Activated T-helper 1 cell treated with Interleukin-2 at 50 U/mL for 16 hours (primary cell): ENCODE measurements at places on chromosomes 3 and 15.

- DNase-seq = no peak
These were observed 8.0 kb downstream of the BCL2L10 start for GRCh38 chr15:52104532-52105004.

- DNase-seq = no peak
These were observed 237.7 kb downstream of the SLCO3A1 start for GRCh38 chr15:92091155-92091734.

GRCh38 chr3:15541371-15541770 lies 19.9 kb upstream of the COLQ start:
- no peak for DNase-seq

DNA sequence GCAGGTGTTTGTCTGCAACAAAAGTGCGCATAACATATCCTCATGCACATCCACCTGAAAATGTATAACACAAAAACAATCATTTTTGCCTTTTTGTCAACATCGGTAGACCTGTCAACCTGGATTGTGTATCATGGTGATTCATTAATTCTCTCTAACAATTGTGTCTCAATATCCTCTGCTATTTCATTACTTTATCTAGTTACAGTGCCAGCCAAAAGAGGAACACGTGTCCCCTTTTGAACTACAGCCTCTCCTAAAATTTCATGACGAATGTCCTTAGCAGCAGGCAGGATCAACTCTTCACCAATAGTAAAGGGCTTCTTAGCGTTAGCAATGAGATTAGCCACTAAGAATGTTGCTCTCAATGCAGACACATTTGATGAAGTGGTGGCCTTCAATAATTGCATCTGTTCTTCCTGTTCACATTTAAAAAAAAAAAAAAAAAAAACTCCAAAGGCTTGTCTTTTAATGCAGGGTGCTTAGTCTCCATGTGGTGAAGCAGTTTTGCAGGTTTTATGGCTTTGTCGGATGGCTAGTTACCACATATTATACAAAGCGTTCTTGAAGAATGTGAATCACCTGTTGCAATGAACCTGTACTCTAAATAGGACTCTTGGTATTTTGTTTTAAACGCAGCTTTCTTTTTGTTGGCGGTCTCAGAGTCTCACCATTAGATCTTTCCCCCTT lies 45.7 kb upstream of the MCTP2 start:
- DNase-seq = no peak

DNA sequence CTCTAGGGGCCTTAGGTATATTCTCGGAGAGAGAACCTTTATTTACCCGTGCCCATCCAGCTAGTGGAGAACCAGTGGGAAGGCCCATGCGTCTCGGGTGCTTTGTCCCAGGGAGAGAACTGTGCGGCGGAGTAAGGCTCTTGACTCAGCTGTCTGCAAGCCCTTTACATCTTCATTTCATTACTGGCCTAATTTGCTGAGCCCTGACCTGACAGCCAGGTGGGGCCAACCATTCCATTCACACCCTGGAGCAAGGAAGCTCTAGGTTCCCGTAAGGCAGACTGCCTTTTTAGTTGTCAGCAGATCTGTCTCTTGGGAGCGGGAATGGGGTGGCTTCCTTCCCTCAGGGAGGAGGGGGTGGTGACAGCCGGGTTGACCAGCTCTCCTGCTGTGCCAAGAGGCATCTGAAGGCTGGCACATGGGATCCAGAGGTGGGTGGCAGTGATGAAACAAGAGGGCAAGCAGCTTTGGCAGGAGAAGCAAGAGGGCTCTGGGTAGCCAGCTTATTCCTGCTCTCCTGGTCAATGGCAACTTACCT lies 36.4 kb downstream of the SV2B start:
- no peak for DNase-seq

DNA sequence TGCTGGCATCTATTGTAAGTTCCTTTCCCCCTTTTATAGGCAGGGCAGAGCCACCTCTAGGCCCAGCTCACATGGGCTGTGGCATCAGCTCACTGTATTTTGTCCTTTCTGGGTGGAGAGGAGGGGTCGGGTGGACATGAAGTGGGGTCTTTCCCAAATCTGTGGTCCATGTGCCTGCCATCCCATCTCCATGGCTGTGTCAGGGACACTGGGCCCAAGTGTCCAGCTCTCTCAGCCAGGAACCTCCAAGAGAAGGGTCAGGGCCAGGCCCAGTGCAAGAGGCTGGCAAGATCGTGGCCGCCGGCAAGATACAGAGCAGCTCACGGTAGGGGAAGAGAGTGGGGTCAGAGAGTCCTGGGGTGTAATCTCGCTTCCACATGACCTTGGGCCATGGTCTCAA lies 85.3 kb downstream of the PCSK6 start:
- no peak for DNase-seq

GRCh38 chr3:190696777-190697501 lies 165.6 kb downstream of the GMNC start:
- no peak for DNase-seq

GRCh38 chr3:133760916-133761315 lies 14.7 kb downstream of the TF start:
- DNase-seq = no peak

GRCh38 chr3:119800844-119801243 lies 18.9 kb downstream of the NR1I2 start:
- no peak for DNase-seq

DNA sequence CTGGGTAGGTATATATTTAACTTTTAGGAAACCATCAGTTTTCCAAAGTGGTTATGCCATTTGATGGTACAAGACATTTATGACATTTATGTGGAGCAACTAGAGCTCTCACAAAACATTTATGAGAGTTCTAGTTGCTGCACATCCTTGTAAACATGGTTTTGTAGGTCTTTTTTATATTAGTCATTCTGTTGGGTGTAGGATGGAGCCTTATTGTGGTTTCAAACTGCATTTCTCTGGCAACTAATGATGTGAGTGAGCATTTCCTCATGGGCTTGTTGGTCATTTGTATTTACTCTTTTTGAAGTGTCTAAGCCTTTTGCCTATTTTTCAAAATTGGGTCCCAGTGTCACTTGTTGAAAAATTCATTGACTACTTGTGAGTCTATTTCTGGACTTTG lies 45.7 kb upstream of the MGLL start:
- no peak for DNase-seq

DNA sequence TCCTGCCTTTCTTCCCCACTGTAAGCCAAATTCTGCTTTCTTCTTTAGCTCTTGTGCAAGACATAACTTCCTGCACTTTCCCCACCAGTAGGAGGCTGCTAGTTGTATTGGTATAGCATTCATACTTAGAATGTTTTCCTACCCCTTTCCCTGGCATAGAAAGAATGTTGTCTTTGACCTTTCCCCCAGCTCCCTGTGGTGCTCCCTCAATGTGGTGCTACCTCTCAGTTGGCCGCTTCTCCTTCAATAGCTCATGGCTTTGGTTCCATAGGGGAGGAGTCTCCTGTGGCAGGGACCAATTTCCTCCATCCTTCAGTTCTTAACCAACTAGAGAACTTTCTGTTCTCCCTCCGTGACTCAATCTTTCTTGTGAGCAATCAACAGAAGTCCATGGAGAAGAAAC lies 67.5 kb upstream of the AKAP13 start:
- no peak for DNase-seq

DNA sequence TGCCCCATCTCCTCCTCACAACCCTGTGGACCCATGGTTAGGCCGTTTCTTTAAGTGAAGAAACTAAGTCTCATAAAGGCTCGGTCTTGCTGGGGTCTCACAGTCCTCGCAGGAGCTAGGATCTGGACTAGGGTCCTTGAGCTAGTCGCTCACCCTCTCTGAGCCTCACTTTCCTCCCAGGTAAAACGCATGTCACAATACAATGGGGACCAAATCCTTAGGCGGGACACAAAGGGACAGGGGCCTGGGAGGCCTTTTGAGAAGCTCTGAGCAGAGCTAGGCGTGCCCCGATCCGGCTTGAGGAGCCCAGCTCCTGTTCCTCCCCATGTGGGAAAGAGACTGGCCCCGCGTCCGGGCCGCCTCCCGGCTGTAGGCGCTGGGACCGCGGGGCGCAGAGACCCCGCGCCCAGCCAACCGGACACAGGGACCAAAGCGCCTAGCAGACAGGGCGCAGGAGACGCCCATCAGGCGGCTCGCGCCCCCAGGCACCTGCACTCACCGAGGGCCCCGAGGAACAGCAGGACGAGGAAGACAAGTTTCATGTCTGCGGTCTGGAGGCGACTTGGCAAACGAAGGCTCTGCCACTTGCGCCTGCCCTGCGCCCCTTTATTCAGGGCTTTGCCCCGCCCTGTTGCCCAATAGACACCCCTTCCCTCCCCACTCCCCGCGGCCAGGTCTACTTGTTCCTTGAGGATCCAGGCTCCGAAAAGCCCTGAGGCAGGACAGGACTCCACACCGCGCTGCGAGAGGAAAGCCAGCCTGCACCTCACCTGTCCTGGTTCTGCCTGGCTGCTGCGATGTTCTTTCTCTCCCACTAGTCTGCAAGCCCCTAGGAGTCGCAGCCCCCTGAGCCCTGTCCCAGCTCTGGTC lies at the start of gene LTF:
TSS of gene LTF (minus strand) at position 580 of the 870 bp plus-strand sequence. CDS start at position 542, 38 bp downstream.
- DNase-seq = no peak

- no peak for DNase-seq
These were observed 31.3 kb downstream of the GMNC start for GRCh38 chr3:190831225-190831624.

DNA sequence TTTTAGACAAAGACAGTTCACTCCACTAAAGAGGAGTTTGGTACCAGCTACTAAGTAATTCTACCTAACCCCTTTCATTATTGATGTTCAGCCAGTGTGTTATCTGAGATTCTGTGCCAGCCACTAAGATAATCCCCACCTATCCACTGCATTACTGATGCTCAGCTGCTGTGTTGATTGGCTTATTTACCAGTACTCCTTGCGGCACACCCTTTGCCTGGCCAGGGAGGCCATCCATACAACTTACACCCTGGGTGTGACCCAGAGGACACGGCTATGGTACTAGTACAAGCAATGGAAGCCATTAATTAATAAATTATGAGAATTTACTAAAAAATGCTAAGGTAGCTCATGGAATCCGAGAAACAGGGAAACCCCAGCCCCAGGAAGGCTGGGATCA lies 290.7 kb upstream of the CTNNB1 start:
- no peak for DNase-seq

DNA sequence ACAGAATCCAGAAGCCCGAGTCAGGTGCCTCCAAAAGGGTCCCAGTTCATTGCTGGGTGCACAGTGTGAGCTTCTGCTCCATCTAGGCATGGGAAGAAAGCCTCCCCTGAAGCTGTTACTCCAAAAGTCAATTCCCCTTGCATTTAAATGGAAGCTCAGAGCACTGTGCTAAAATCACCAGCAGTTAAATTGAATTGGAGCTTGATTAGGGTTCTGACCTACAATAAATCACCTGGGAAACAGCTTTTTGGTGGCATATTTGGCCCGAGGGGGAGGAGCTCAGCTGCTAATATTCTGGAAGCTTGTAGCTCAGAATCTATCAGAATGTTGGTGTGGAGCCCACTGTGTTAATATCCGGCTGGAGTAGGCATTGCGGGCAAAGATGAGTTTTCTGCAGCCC lies 87.1 kb upstream of the RGMA start:
- no peak for DNase-seq

GRCh38 chr15:48559285-48559684 lies 86.2 kb downstream of the FBN1 start:
- no peak for DNase-seq

DNA sequence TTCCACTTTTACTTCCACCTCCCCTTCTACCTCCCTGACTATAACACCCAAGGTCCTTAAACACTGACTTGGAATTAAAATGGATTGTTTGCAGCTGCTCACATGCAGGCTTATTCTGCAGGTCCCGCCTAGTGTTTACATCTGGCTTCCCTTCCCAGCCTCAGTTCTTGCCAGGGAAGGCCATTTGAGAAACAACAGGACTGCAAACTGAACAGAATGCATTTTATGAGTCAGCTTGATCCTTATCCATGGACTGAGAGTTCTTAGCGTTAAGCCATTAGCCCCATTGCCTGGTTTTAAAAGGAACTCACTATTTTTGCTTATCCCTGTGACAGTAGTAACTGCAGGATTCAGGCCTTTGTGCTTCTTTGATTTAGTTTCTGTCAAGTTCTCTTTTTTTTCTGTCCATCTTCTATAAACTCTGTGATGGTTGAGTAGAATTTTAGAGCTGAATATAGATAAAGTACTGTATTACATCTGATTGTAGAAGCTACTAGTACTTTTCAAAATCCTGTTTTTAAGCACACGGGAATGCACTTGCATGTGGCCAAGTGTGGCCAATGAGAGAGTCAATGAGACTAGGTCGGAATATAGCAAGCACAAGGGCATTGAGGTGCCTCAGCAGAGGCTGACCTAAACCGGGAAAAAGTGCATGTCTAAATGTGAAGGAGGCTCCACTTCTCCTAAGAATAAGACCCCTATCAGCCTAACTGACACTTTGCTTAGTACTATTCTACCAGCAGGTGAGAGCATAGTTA lies 106.4 kb downstream of the TUSC7 start:
- no peak for DNase-seq

DNA sequence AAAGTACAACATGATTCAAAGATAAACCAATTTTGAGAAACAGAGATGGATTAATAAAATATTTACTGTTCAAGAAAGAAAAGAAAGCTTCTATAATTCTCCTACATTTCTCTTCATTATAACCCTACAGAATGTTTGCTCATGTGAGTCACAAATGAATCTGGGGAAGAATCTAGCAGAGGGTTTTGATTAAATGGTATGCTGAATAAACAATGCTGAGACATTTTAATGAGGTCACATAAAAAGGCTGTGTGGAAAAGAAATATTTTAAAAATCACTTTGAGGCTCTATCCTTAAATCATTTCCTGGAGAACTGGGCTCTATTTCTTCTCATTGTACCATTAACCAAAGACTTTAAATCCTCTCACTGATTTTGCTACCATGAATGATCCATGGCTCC lies 727.7 kb downstream of the NTRK3 start:
- no peak for DNase-seq

- DNase-seq = no peak
These were observed 19.8 kb downstream of the PCSK6 start for GRCh38 chr15:101469520-101470288.

DNA sequence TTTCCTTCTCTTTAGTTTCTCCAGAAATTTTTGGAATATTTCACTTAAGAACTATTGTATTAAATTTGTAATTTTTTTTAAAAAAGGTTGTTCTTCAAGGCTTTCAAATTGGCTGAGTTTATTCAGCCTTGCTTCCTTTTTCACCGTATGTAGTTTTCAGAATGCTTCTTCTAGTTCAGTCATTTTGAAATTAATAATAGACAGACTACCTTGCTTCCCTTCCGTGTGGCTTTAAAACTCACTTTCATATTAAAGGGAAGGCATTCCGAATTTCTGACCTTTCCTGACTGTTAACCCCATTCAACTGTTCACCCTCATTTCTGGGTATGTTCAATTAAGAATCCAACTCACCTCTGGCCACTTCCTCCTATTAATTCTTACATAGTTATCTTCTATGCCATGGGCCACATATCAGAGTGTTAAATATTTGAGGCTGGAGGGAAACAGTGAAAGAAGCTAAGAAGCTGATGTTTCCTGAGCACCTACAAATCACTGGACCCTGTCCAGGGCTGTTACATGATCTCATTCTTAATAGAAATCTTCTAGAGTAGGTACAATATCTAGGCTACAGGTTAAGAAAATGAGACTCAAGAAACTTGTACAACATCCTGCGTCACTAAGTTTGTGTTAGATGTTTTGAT lies 237.5 kb downstream of the P3H2 start:
- no peak for DNase-seq

DNA sequence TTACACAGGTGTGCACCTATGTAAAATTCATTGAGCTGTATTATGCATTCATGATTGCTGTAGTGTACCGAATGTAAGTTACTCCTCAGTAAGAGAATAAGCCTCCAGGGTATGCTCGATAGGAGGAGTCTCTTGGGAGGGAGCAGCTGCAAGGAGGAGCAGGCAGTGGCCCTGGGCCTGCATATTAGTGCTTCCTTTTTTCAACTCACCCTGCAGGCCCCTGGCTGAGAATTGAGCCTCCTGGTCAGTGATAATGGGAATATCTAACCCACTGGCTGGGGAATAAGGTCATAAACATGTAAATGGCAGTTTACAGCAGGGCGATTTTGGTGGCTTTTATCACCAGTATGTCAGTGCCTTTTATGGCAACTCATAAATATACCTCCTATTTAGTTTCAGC lies 21.7 kb upstream of the SFMBT1 start:
- DNase-seq = no peak
